Glomerular endothelial cell (primary cell): ENCODE measurements at places on chromosomes 11 and 22.

GRCh38 chr11:112374486-112375140 is 114.0 kb upstream of the PLET1 start:
- DNase-seq = no peak

DNA sequence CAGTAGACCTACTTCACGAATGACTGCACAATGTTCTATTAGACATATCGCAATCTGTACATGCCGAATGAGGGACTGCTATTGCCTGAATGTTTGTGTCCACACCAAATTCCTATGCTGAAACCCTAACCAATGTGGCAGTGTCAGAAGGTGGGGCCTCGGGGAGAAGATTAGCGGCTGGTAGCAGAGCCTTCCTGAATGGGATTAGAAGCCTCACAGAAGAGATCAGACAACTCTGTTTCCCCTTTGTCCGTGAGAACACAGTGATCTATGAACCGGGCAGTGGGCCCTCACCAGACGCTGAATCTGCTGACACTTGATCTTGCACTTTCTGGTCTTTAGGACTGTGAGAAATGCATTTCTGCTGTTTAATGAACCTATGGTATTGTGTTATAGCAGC is 33.1 kb downstream of the LRFN4 start:
- DNase-seq = no peak

GRCh38 chr11:121722431-121723245 is 269.9 kb upstream of the SORL1-AS1 start:
- DNase-seq = peak; percentile 58

DNA sequence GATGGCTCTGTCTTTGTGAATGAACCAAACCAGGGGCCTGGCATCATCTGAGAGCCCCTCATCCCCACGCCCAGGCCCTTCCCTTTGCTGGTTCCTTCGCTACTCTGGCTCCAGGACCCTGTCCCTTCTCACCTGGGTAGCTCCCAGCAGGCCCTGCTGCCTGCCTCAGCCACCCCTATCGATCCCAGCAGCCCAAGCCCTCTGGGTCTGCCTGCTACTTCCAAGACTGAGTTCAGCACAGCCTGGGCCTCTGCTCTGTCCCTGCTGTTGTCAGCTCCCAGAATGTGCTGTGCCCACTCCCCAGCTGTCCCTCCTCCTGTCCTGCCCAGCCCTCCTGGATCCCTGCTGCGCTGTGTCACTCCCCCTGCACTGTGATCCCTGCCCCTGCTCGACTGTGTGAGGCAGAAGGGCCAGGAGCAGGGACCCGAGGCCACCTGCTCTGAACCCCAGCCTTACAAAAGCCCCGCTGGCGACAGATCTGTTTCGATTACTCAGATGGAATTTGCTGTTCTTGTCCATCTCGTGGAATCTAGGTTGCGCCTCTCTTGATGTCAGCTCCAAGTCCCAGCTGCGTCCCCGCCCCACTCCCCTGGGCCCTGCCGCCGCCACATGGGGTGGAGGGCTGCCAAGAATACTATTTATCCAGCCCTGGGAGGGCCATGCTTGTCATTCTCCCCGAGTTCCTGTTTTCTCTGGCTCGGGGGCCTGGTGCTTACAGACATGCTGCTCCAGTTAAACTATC is 13.0 kb downstream of the MRPL21 start:
- no peak for DNase-seq

- DNase-seq = no peak
Measured at GRCh38 chr11:2314136-2314524, 12.3 kb downstream of the TSPAN32 start.

DNA sequence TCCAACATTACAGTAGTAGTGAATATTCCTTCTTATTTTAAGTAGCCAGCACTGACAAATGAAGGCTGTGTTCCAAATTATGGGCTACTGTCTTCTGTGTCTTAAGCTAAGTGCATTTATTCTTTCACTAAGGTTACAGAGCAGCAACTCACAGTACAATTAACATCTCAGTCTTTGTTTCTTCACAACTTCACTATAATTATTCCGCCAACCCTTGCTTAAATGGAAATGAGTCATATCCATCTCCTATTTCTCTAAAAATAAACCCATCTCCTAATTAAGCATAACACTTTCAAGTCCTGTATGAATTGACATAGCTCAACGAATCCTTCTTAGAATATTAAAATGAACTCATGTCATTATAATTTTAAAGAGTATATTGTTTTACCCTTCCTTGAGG is 6.7 kb downstream of the ETS1 start:
- DNase-seq = no peak

- DNase-seq = no peak
Measured at GRCh38 chr11:69702239-69702691, 1.6 kb downstream of the FGF19 start.

DNA sequence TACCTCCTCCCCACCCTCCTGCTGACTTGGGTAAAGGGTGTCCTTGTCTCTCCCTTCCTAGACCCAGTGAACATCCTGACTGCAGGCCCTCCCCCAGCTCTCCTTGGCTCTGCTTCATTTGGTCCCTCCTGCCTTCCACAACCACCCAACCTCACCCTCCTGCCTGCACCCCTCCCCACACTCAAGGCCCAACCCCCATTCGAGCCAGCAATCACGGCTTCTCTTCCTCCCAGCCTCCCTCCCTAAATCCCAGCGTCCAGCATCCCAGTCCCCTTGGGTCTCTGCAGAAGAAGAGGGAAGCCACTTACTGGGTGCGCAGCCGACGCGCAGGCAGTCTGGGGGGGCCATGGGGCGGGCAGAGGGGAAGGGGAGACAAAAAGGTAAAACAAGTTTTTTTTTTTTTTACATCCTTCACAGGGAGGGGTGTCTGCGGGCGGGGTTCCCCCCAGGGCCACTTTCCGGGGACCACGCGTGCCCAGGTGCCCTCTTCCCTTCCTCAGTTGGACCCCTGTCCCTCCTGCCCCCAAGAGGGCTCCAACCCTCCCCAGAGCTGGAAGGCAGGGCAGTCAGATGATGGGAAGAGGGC is 62.5 kb downstream of the SLC22A12 start:
- no peak for DNase-seq

DNA sequence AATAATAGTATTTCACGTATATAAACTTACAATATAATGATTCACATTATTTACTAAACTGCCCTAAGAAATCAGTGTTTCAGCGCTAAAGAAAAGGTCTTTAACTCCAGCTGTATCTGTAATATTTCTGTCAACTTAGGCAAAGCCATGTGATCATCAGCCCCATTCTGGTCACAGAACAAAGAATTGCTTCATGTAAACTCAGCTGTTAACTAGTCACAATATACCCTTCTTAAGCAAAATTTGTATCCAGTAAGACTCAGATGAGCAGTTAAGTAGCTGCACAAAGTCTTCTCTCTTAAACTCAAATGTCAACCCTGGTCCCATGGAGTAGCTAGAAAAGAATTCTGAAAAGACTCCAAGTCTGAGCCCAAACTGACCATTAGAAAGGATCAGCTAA is 26.6 kb downstream of the HPS5 start:
- no peak for DNase-seq

DNA sequence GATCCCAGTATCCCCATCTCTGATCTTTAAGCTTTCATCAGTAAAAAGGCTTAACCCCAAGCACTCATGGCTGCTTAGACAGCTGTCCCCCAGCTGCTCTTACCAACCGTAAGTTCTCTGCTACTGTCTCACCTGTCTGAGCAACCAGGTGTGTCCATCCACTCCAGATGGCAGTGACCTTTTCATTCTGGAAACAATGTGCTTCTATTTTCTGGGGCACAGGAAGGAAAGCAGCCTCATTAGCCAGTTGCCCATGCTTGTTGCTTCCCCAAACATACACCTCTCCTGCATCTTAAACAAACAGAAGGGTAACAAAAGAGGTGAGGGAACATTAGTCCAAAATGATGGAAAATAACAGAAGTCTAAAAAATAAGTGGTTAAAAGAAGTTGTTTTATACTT is 24.4 kb downstream of the SERGEF start:
- DNase-seq = no peak

- DNase-seq = no peak
Measured at GRCh38 chr11:101706541-101706940, 122.7 kb upstream of the TRPC6 start.

DNA sequence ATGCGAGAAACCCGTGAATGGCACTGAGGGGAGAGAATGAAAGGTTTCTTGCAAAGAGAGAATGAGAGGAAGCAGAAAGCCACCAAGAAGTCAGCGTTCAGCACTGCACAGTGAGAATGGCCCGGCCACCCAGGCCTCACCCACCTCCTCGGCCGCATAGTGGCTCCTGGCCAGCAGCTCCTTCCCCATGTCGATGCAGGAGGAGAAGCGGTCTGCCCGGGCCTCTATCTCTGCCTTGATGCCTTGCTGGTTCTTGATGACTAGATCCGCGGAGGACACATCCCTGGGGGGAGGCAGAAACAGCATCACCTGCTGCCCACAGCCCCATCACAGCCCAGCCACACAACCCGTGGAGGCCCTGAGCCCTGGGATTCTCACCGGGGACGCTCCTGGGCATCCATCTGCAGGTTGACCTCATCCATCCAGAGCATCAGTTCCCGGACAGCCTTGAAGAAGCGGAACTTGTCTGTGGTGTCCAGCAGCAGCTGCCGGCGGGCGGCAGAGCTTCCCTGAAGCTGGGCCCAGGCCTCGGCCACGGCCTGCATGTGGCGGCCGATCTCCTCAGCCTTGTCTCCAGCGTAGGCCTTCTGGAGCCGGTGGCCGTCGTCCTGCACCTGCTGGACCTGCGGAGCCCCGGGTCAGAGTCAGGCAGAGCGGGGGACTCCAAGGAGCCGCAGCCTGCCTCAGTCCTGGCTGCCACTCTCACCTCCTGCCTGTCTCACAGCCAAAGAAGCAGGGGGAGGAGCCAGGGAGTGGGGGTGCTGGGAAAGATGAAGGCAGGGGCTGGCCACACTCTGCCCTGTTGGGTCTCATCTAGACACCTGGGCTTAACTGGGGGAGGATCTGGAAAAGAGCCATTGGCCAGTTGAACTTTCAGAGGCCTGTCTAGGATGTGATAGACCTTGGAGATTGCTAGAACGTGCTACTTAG is 12.2 kb upstream of the RBM4B start:
- DNase-seq = no peak

DNA sequence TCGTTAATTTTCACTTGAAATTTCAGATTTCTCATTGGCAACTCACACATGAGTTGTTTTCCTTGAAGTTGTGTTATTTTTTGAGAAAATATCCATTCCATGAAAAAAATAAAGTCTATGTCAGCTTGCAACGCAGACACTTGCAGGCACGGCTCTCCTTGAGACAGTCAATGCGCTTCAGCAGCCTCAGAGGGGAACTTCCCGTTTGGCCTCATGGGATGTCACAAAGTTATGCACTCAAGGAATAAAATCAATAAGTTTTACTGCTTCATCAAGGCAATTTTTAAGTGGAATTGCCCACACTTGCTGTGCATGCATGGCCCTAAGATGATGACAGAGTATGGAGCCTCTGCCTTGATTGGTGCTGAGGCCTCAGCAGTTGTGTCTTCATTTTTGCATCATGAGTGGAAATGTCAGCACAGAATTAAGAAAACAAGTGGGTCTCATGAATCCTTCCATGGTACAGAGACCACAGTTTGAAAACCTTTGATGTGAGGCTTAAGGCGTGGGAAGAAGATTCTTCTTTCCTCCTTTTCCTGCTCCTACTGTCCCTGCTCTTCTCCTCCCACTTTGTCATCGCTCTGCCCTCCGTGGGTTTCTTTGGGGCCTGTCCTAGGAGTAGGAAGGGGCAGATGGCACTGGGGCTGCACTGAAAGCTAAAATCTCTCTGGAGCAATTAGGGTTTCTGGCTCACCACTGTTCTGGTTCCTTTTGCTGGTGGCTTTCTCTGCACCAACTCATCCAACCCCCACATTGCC is 509.0 kb upstream of the B3GAT1 start:
- no peak for DNase-seq

DNA sequence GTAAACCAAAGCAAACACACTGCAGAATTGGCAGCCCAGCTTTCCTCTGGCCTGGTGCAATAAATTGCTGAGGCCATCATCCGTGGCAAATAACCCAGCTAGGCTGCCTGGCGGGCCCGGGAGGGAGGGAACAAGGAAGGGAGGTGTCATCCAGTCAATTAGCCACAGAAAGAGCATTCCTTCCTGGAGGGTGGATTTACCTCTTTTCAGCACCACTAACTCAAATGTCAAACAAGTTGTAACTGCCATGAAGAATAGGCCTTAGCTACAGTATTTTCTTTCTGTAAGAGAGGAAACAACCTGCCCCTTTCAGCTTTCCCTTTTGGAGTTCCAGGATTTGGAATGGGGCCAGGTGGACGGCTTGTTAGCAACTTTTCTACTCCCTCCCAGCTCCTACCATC is 163.8 kb upstream of the BDNF start:
- DNase-seq = no peak

- no peak for DNase-seq
Measured at GRCh38 chr22:43630451-43630850, 181.7 kb downstream of the EFCAB6 start.

- no peak for DNase-seq
Measured at GRCh38 chr22:26210334-26210733, 41.1 kb downstream of the SEZ6L start.
